ENCODE measurements at places on chromosomes 7 and 10.

DNA sequence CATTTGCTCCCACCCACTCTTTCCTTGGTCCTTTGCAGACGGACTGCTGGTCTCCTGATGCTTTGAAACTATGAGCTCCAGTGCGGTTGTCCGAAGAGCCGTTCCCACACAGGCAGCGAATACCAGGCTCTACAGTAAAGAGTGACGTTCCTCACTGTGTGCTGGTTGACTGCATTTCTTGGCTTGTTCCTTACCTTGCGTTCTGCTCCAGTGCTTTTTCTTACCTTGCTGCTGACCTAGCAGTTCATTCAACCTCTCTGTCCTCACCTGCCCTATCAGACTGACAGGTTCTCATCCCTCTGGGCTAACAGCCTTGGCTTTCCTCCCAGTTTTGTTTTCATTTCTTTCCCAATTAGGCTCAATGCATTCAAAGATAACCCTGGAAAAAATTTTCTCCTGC lies 214.8 kb downstream of the TMEM178B start:
- DNase-seq, result no peak

- no peak for DNase-seq
These were observed 85.5 kb upstream of the ABI1 start for GRCh38 chr10:26946102-26946811.

- DNase-seq, result peak; percentile 40
These were observed 70.5 kb downstream of the SEMA3A start for GRCh38 chr7:84123965-84124547.

DNA sequence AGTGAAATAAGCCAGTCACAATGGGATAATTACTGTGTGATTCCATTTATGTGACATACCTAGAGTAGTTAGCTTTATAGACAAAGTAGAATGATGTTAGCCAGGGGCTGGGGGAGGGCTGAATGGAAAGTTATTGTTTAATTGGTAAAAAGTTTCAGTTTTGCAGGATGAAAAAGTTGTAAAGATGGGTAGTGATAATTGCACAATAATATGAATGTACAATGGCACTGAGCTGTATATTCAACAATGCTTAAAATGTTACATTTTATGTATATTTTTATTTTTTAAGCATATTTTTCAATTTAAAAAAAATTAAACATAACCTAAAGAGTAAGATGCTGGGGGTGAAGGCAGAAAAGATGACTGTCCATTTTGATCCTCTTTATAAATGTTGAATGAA lies 216.1 kb upstream of the KAT6B start:
- no peak for DNase-seq

GRCh38 chr7:128893251-128894100 lies 17.0 kb downstream of the KCP start:
- DNase-seq, result no peak
